Forelimb muscle (tissue), 1 donor: ENCODE measurements at places on chromosomes 6 and 20.

DNA sequence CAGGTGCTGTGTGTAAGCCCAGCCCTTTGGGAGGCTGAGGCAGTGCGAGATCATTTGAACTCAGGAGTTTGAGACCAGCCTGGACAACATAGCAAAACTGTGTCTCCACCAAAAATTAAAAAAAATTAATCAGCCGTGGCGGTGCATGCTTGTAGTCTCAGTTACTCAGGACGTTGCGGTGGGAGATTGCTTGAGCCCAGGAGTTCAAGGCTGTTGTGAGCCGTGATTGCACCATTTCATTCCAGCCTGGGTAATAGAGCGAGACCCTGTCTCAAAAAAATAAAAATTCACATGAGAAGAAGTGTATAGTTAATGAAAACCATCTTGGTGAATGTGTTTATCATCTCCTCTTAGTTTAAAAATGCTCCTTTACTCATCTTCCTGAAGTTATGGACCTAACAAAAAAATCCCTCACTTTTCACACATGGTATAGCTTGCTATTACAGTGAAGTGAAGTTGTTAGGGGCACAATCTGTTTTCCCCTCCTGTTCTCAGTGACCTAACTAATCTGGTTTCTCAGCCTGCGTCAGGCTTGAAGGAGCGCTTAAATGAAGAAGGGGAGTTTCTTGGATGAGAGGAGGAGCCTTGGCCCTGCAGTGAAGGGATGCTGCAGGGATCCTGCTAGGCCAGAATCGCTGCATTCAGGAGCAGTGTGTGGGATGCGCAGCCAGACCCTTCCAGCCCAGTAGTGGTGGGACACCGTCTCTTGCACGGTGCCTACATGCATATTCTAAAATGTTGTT is 45.3 kb downstream of the JARID2 start:
- no peak for DNase-seq

DNA sequence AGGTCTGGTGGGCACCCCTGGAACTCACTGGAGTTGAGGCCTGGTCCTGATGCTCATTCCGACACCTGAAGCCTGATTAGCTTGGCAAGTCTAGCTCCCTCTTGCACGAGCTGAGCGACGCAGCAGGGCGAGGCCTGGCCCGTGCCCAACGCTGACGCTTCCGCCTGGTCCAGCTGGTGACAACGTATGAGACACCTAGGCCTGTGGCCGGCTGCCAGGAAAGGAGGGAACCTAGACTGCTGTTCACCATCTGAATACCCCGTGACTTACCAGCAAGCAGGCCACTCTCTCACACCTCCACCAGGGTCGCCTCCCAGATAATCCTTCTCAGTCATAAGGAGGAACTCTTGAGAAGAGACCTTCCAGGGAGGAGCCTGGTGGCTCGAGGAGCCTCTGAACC is 24.5 kb downstream of the YTHDF1 start:
- DNase-seq, result no peak

DNA sequence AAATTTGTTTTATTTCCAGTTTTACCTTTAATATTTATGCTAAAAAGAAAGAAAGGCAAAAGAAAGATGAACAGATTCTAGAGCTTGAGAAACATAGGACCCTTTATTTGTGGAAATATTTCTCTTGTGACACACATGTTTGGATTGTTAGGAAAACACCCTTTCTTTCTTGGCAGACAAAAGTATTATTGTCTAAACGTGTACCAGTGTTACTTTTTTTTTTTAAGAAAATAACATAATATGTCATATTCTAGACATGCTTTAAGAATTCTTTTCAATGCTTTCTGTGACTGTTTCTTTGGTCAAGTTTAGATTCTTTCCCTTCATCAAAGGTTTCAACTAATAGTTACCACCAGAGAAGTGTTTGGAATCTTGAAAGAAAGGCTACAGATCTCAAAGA is 183.4 kb upstream of the CNR1 start:
- DNase-seq, result no peak

GRCh38 chr6:111600588-111601445 is 4.9 kb downstream of the TRAF3IP2 start:
- no peak for DNase-seq
